ENCODE measurements at places on chromosomes 1 and 21.

DNA sequence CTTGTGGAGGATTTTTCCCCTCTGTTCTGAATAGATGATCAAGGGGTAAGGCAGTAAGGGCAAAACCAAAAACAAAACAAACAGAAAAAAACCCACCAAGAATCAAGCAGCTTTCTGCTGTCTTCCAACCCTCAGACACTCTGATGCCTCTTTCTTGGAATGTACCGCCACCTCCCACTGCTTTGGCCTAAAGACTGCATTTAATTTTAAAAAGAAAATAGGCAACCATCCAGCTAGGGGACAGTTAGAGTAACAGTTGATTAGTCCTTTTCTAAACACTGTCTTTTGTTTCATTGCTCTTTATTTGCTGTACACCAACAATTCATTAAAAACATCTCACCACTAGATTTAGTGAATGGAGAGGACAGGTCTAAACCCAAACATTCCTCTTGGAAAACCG lies 21.5 kb downstream of the WLS start:
- DNase-seq, result no peak

DNA sequence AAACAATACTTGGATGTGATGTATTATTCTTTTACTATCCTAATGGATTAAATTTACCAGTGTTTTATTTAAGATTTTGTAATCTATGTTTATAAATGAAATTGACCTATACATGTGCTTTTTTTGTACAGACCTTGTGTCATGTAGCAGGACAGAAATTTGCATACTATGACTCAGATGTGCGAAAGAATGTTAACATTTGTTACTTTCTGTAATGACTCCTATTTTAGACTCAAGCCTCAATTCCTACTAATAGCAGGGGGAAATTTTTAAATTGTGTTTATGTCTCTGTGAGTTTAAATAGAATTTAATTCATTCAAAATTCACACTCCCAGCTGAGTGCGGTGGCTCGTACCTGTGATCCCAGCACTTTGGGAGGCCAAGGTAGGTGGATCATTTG lies 21.8 kb upstream of the RIMKLA start:
- DNase-seq, result no peak

GRCh38 chr1:10759413-10760200 lies 36.8 kb downstream of the CASZ1 start:
- no peak for DNase-seq

- no peak for DNase-seq
Observed at GRCh38 chr21:14572204-14572780, 26.2 kb upstream of the SAMSN1 start.

DNA sequence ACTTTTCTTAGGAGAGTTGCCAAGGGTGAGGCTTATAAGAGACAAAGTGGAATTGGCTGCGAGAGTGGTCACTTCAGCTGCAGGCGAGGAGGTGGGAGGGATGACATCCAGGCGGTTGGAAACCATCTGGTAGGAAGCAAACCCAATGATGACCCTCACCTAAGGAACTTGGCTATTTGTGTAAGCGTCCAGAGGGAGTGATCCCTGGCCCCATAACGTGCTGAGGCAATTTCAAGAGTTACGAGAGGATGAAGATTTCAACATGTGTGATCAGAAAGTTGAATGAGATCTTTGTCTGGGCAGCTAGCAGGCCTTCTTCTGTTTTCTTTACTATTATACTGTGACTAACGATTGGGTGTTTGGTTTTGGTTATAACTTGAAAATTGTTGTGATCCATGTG lies 102.7 kb upstream of the VANGL1 start:
- no peak for DNase-seq

DNA sequence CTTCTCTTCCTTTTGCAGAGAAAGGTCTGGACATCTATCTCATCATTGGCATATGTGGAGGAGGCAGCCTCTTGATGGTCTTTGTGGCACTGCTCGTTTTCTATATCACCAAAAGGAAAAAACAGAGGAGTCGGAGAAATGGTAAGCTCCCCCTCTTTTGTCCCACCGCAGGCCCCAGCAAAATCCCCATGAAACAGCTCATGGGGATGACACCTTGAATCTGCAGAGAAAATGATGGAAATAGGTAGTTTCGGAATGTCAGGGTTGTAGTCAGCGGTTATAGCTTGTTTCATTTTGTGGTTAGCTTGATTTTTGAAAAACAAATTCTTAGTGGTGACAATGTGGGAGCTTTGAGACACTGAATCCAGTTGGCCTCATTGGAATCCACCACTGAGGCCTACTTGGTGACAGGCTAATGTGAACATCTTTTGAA lies 10.3 kb downstream of the CD2 start:
- no peak for DNase-seq

DNA sequence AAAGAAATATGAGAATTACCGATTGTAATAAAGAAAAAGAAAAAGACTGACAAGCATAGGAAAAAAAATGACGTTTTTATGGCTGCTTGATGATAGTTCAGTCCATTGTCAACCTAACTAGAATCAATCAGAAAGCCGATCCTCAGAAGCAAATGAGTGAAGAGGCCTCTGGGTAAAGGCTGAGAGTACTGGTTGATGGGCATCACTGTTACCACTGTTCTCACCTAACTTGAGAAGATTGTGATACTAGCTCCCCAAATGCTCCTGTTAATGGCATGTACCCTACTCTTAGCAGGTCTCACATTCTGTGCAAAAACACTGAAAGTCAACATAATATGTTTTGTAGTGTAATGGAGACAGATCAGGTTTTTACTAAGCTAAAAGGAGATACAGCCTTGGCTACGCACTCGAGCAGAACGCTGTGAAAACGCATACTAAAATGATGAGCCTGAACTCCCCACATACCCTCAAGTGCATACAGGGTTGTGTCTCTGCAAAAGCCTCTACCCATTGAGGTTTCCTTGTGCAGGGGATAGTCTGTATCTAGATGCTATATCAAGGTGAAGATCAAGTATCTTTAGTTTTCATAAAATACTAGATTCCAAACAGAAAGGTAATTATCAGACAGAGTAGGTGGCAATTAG lies 554.6 kb downstream of the SMYD3 start:
- DNase-seq, result no peak

DNA sequence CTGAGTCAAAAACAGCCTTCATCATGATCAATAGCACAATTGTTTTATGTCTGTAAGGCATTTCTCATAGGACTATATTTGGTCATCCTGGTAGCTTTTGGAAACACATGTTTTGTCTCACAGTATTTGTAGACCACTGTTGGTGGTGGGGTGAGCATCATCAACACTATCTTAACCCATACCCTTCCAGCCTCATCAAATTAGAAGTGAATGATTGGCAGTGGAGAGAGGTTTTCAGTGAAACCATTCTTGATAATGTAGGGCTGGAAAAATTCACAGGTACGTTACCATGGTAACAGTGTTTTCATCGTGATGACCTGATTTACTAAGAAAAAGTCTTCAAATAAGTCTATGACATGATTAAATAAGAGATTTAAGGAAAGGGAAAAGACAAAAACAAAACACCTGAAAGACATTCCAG lies 45.3 kb upstream of the C1orf105 start:
- no peak for DNase-seq

- no peak for DNase-seq
Observed at GRCh38 chr1:51976846-51977602, 13.5 kb downstream of the RAB3B start.

GRCh38 chr21:42654179-42654912 lies 925 bp downstream of the PDE9A start:
- no peak for DNase-seq

- DNase-seq, result no peak
Observed at GRCh38 chr1:20443703-20444586, 42.1 kb downstream of the CAMK2N1 start.

DNA sequence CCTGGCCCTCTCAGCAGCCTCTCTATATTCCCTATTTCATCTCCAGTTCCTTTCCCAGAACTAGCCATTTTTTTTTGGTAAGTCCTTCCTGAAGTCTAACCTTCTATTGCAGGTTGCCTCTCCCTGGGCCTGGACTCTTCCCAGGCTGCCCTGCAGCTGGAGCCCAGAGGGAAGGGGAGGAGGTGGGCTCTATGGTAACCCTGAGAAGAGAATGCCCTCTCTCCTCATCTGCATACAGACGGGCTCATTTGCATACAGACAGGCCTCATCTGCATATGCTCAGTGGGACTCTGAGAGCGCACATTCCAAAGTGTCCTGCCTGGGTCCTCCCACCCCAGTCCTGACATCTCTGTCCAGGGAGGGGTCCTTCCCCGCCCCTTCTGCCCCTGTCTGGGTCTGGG lies 32.7 kb downstream of the RHBG start:
- DNase-seq, result no peak

- no peak for DNase-seq
Observed at GRCh38 chr1:1054971-1055370, 19.1 kb downstream of the RNF223 start.

DNA sequence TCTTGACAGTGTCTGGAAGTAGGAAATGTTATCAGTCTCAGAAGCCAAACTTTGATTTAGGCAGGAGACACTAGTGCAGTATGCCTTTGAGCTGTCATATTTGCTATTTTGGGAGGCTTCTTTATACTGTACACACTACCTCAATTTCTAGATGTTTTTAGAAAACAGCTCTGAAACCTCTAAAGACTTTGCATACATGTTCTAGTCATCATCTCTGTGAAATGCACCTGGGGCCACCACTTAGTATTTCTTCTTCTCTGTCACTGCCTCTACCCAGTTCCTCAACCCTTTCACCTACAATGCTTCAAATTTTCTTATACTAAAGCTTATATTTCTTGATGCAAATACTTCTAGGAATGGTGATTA lies 29.1 kb upstream of the PLA2G4A start:
- no peak for DNase-seq

Data from AG08396 (cell line).